ENCODE measurements at places on chromosomes 16 and 17.

GRCh38 chr17:1325766-1326165, 46.3 kb downstream of the TRARG1 start:
- DNase-seq, result no peak

DNA sequence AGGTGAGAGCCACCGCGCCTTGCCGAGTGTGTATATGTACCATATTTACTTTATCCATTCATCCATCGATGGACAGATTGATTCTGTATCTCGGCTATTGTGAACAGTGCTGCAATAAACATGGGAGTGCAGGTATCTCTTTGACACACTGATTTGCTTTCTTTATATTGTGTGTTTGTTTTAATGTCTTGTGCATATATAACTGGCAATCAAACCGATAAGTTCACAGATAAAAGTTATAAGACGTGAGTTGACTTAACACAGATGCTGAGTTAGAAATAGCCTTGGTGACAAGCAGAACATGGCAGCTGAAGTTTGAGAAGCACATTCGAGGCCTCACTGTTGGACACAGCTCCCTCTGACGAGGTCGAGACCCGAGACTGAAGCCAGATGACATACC, 23.2 kb downstream of the TMEM186 start:
- no peak for DNase-seq

- DNase-seq, result no peak
Observed at GRCh38 chr16:1042049-1042744, 30.4 kb upstream of the SSTR5 start.

DNA sequence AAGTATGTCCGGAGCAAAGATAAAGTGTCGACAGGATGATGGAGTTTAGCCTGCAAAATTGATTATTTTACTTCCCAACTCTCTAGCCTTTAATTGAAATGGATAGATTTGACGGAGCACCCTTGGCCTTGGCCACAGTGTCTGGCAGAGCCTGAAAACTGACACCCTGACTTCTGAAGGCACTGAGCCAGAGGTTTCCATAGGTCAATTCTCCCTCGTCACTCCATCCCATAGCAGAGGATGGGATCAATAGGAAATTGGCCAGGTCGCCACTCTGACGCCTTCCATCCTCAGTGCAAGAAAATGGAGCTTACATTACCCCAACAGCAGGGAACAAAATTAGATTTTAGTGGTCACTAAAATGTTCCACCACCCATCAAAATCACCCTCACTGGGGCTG, 90.4 kb upstream of the CDH11 start:
- no peak for DNase-seq

DNA sequence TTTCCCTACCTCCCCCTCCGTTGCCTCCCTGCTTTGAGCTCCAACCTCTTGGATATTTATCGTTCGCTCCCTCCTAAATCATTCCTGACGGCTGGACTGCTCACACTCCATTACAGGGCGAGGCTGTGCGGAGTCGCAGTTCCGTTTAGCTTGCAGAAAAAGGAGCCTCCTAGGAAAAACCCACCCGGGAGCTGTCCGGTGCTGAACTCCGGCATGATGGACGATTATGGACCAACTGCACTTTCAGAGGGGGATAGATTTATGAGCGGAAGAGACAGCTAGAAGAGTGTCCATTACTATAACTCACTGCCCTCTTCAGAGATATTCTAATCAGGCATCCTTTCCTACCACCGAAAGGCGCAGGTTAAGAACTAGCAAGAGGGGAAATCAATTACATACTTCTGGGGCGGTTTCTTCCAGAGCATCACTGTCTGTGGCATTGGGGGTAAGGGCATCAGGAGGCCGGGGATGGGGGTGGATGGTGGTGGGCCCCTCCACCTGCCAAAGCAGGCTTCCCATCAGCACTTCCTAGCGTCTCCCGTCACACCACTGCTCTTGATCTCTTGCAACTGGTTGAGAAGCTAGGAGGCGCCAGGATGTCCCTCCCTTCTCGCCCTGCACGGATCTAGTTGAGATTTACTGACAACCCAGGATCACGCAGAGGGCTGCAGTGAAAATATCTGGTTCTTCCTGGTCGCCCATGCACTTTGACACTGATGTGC, 251.2 kb downstream of the ENGASE start:
- peak; percentile 26 for DNase-seq

- DNase-seq, result no peak
Observed at GRCh38 chr17:37492167-37492566, 2.5 kb downstream of the DUSP14 start.

DNA sequence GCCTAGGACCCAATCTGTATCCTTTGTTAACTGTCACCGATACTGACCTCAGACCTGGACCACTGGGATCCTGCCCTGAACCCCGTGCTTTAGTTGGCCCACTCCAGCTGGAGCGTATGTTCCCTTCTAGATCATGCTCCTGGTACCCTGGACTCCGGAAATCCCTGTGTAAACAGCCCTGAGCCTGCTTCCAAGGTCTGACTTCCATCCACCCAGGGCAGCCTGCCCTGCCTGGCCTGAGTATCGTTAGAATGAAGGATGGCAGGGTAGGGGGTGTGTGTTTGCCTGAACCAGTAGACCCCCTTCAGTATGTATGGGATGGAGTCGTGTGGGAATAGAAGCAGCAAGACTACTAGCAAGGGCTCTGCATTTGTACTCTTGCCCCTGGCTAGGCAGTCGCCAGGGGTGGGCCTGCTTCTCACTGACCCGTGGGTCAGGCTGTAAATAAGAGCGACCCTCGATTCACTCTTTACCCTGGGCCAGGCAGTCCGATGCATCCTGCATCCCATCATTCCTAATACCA, 691 bp upstream of the TMEM98 start:
- no peak for DNase-seq

- no peak for DNase-seq
Observed at GRCh38 chr16:12625068-12625467, 178.6 kb downstream of the CPPED1 start.

- DNase-seq, result no peak
Observed at GRCh38 chr16:450785-451512, 25.5 kb downstream of the RAB11FIP3 start.

DNA sequence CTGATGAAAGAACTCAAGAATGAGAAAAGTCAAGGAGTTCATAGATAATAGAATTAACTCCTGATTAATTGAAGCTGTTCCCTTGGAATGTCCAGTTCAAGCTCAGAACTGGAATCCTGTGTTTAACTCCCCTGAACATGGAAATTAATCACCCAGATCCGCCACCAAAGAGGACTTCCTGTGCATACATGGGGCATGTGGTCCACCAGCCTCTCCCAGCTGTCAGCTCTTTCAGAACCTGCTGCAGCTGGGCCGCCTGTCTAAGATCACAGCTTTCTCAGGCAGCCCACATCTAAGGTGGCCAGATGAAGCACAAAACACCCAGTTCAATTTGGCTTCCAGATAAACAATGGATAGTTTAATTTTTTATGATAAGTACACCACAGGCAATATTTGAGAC, 203.7 kb upstream of the COX10 start:
- no peak for DNase-seq

- no peak for DNase-seq
Observed at GRCh38 chr16:86490859-86491639, 19.3 kb upstream of the FOXF1 start.

DNA sequence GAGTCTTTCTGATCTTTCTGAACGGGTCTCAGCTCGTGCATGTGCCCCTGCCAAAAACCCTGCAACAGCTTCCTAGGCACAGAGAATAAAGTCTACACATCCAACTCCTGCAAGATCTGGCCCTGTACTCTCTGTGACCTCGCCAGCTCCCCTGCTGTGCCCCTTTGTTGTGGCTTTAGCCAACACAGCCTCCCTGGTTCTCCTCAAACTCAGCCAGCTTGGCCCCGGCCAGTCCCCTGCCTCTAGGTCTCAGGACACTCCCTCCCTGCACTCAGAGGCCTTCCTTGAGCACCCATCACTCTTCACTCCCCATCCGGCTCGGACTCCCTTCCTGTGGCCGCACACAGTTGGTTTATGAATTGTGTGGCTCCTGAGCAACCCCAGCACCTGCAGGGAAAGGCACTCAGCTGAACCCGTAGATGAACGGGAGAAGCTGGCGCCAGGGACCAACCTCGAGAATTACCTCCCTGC, 1.4 kb downstream of the CEP131 start:
- DNase-seq, result no peak

DNA sequence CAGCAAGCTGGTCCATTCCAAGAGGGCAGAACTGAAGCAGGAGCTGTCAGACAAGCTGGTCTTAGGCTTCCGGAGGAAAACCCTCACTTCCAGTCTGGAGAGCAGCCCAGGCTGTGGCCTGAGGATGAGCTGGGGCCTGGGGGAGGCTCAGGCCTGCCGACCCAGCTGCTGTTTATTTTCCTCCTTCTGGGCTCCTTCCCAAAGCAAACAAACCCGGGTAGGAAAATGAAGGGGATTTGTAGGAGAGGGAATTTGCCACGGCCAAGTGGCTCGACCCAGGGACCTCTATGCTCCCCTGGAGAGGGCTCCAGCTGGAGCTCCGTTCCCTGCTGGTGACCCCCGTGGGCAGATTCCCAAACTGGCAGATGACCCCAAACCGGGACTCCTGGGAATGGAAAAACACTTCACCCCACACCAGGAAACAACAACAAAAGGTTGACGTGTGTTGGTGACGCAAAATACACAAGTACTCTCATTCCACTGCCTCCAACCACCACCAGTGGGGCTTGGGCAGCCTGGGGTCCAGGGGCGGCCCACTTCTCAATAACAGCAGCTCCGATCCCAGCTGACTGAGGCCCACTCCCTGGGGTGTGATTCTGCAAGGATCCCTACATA, 8.8 kb downstream of the JUP start:
- DNase-seq, result peak; percentile 92

GRCh38 chr17:51595826-51596398, 335.6 kb downstream of the UTP18 start:
- DNase-seq, result no peak

GRCh38 chr16:54363766-54364165, 77.2 kb upstream of the IRX3 start:
- DNase-seq, result no peak

DNA sequence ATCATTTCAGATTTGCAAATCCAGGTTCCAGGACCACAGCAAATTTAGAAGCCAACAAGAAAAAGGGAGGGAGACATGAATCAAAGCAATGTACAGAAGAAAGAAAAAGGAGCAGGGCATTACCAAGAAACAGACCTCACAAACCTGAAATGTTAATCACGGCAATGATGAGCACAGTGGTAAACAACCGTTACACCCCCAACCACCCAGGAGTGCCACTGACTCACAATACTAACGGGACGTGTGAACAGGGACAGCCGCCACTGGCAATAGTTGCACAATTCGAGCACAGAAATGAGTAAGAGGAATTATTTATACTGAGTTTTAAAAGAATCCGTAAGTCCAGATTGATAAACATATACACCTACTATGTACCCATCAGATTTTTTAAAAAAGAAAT, 13.8 kb downstream of the USP22 start:
- DNase-seq, result peak; percentile 89

DNA sequence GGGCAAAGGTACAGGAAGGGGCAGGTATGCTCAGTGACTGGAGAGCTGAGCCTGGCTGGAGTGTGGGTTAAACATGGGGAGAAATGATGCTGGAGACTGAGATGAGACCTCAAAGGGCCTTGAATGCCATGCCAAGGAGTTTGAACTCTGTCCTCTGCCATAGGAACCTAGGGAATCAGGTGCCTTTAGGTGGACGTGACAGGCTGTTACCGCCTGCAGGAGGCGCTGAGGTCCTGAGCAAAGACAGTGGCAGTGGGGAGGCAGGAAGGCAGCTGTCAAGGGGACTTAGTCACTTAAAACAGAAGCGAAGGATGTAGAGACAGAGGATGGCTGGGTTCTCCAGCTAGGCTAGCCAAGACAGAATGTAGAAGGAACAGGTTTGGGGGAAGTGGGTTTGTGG, 9.1 kb downstream of the PSMB3 start:
- DNase-seq, result peak; percentile 32

DNA sequence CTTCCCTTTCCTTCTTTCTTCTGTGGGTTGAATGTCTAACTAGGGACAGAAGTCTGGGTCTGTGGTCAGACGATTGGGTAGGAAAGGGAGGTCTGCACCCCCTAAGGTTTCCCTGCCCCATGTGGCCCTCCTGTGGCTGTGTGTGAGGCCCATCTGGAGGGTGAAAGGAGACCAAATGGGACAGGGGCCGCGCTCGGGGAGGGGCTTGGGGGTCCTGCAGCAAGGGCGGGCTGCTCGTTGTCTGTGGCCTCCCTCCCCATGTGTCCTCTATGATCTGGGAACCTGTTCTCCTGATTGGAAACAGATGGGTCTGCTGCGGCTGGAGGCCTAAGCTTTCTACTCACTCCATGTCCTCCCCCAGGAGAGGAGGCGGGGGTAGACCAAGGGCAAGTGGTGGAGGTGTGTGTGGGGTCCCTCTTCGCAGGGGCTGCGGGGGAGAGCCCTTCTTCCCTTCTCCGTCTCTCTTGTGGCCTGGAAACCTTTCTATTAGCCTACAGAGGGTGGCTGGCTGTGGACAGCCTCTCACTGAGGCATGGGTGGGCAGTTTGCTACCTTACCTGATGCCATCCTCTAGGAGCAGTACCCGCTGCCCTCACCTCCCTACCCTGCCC, 18.6 kb downstream of the IGFBP4 start:
- DNase-seq, result no peak

- peak; percentile 68 for DNase-seq
Observed at GRCh38 chr17:46782250-46782953, 36.1 kb downstream of the WNT3 start.

- no peak for DNase-seq
Observed at GRCh38 chr17:28470266-28470913, 3.1 kb upstream of the SLC13A2 start.

DNA sequence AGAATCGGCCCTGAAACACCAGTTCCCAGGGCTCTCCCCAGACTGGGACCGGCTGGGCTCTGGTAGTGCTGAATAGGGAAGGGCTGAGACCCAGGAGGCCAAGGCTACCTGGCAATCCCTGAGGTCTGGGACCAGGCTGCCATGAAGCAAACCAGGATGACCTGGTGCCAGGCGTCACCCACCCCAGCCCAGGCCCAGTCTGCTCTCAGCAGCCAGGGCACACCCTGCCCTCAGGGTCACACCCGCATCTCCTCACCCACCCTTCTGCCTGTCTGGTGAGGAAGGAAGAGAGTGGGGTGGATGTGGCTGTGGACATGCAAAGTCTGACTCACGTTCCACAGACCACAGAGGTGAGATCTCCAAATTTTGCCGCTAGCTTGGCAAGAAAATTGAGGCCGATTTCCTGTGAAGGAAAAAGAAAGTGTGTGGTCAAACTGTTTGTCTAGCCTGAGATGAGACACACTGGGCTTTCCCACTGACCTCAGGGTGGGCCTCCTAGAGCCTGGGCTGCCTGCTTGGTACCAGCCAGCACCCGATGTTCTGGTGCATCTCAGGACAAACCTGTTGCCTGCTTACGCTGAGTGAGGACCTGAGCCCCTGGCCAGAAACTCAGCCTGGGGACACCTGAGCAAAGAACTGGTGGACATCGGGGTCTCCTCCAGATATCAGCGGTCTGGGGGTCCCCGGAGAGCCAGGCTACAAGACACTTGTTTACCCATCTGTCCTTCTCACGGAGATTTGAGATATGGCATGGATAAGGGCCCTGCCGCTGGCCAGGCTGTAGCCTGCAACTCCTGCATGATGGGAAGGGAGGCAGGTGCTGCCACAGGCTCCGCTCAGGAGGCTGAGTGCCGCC, 6.3 kb upstream of the RAB37 start:
- DNase-seq, result no peak

GRCh38 chr16:68090533-68090932, 5.4 kb downstream of the NFATC3 start:
- no peak for DNase-seq

All from MCF 10A (cell line).